ENCODE measurements at places on chromosomes 16 and 17. TPM values are rescaled to one million over a fixed set of nuclear protein-coding genes. Genes with fewer than 3 reads are reported as not detected.

The MMP25 gene
- 19.8 TPM for total RNA-seq

DNA sequence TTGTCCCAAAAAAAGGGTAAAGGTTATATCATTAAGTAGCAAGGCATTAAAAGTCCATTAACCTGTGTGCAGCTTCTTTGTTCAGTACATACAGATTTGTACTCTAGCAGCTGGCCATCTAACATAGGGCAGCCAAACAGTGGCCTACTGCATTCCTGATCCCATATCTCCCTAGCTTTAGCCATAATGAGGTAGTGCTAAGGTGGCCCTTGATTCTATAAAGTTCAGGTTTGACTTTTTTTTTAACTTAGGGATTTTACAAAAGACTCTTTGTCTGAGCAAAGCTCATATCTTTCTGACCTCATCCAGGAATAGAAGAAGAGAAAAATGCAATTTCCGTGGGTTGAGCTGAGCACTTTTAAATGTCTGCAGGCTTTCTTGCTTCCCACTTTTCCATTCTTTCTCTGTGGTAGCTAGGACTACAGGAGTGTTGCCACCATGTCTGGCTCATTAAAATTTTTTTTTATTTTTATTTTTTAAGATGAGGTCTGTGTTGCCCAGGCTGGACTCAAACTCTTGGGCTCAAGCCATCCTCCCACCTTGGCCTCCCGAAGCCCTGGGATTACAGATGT, 19.5 kb upstream of the CDC6 start:
- no peaks in the 10 kb centered on the region for H3K27me3 ChIP-seq
- H3K4me1 ChIP-seq: no peaks in the 10 kb centered on the region
- no peak overlapping the region for H3K4me3 ChIP-seq
- peaks cover 22% of the 10 kb centered on the region for H3K36me3 ChIP-seq

- no peak for DNase-seq
- no peak overlapping the region for H3K4me3 ChIP-seq
- H3K4me1 ChIP-seq: no peaks in the 10 kb centered on the region
- no peaks in the 10 kb centered on the region for H3K36me3 ChIP-seq
- no peaks in the 10 kb centered on the region for H3K27me3 ChIP-seq
- no peak overlapping the region for H3K27ac ChIP-seq
These were observed 11.8 kb downstream of the CNGB1 start for GRCh38 chr16:57959121-57959520.

The PIK3R5 gene
- 77.6 TPM for total RNA-seq

DNA sequence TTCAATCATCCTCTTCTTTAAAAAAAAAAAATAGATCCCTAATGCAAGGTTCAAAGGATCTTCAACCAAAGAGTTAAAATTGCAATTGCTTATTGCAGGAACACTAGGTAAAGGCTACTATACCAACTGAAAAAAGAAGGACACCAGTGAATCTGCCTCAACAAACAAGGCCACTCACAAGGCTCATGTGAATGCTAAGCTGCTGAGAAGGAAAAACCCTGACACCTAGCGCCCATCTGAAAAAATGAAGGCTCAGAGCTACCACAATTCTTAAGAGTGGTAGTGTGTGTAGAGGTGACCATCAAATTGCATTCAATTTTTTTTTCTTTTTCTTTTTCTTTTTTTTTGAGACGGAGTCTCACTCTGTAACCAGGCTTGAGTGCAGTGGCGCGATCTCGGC, 201.6 kb upstream of the C17orf78 start:
- H3K27ac ChIP-seq: no peak overlapping the region
- no peaks in the 10 kb centered on the region for H3K27me3 ChIP-seq
- H3K36me3 ChIP-seq: peaks cover 15% of the 10 kb centered on the region
- no peak overlapping the region for H3K4me3 ChIP-seq

DNA sequence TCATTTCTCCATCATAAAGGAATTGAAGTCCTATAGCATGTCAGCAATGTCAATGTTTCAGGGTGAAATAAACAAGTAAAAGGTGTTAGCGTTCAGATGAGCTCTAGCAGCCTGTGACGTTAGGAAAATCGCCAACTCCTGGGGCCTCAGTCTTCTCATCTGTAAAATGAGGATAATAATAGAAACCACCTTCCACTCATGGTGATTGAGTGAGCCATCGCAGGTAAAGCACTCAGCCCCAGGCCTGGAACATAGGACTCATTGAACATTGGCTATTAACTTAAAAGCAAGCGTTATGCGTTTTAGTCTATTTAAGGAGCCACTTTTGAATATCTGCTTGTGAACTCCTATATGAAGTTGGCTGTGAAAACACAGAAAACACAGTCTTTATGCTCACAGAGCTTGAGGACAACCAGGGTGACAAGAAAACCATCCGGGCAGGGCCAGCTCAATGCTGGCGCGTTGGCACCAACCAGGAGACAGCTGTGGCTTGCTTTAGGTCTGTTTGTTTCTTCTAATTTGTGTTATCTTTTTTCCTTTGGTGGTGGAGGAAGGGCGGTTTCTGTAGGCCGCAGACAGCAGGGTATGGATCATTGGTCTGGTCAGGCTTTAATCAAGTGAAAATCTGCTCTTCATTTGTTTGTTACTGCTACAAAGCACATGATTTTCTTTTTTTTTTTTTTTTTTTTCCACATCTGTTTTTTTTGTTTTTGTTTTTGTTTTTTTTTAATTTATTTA, 35.7 kb upstream of the MED9 start:
- no peaks in the 10 kb centered on the region for H3K27me3 ChIP-seq
- no peak overlapping the region for H3K4me3 ChIP-seq
- H3K4me1 ChIP-seq: peaks cover 6% of the 10 kb centered on the region
- no peaks in the 10 kb centered on the region for H3K36me3 ChIP-seq

The NPIPA8 gene
- 55.3 TPM for total RNA-seq

GRCh38 chr17:81294512-81295030, 536 bp downstream of the SLC38A10 start:
- peaks cover 12% of the 10 kb centered on the region for H3K36me3 ChIP-seq
- peak; percentile 21 for DNase-seq
- H3K4me1 ChIP-seq: peaks cover 50% of the 10 kb centered on the region
- H3K27ac ChIP-seq: peak overlapping the region; percentile 83

- peaks cover 38% of the 10 kb centered on the region for H3K4me1 ChIP-seq
- no peak for DNase-seq
- peaks cover 15% of the 10 kb centered on the region for H3K27me3 ChIP-seq
- H3K4me3 ChIP-seq: no peak overlapping the region
- no peaks in the 10 kb centered on the region for H3K36me3 ChIP-seq
- H3K27ac ChIP-seq: no peak overlapping the region
These were observed 58.6 kb upstream of the TOB1 start for GRCh38 chr17:50924800-50925199.

The CES3 gene
- total RNA-seq: 6.4 TPM

GRCh38 chr17:2849327-2849670, 53.1 kb downstream of the RAP1GAP2 start:
- no peaks in the 10 kb centered on the region for H3K36me3 ChIP-seq
- H3K4me1 ChIP-seq: peaks cover 17% of the 10 kb centered on the region
- DNase-seq: no peak
- no peak overlapping the region for H3K4me3 ChIP-seq

GRCh38 chr17:41773190-41773588, 13.3 kb downstream of the JUP start:
- H3K36me3 ChIP-seq: no peaks in the 10 kb centered on the region
- H3K4me3 ChIP-seq: no peak overlapping the region
- H3K27ac ChIP-seq: no peak overlapping the region
- H3K27me3 ChIP-seq: no peaks in the 10 kb centered on the region

DNA sequence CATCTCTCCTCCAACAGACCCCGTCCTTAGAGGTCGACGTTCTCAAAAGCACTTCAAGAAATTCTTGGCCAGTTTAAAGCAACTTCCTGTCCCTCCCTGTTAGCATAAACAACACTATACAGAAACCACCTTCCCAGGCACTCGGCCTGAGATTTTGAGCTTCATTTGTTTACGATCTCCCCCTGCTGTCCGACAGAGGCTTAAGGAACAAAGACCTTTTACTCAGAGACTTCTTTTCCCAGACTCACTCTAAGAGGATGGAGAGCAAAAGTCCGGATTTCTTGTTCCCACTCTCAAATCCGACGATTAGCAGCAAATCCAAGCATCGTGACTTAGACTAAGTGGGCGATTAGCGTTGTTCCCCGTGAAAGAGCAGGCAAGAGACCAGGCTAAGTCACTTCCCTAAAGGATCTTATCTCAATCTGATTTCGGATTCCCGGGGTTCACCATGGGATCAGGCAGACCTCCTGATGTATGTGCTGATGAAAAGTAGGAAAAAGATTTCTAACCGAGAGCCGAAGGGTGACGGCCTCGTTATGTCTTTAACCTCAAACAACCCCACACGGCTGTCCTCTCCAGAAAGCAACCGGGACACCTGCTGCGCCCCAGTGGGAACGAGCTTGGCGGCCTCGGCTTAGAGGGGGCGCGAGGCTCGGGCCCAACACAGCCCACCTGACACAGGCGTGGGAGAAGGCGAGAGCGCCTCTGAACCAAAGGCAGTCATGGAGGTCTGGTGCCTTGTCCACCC, 598 bp downstream of the INPP5K start:
- peak overlapping the region; percentile 90 for H3K4me3 ChIP-seq
- H3K4me1 ChIP-seq: peaks cover 30% of the 10 kb centered on the region
- H3K36me3 ChIP-seq: peaks cover 22% of the 10 kb centered on the region
- H3K27ac ChIP-seq: peak overlapping the region; percentile 95

The MSLN gene
- total RNA-seq: not detected

GRCh38 chr17:82178499-82179261, 34.0 kb downstream of the CCDC57 start:
- no peak overlapping the region for H3K4me3 ChIP-seq
- DNase-seq: no peak
- H3K27ac ChIP-seq: no peak overlapping the region
- no peaks in the 10 kb centered on the region for H3K4me1 ChIP-seq
- H3K27me3 ChIP-seq: no peaks in the 10 kb centered on the region
- H3K36me3 ChIP-seq: peaks cover 8% of the 10 kb centered on the region

The UTS2R gene
- not detected for total RNA-seq

The ACSM2A gene
- not detected for total RNA-seq

DNA sequence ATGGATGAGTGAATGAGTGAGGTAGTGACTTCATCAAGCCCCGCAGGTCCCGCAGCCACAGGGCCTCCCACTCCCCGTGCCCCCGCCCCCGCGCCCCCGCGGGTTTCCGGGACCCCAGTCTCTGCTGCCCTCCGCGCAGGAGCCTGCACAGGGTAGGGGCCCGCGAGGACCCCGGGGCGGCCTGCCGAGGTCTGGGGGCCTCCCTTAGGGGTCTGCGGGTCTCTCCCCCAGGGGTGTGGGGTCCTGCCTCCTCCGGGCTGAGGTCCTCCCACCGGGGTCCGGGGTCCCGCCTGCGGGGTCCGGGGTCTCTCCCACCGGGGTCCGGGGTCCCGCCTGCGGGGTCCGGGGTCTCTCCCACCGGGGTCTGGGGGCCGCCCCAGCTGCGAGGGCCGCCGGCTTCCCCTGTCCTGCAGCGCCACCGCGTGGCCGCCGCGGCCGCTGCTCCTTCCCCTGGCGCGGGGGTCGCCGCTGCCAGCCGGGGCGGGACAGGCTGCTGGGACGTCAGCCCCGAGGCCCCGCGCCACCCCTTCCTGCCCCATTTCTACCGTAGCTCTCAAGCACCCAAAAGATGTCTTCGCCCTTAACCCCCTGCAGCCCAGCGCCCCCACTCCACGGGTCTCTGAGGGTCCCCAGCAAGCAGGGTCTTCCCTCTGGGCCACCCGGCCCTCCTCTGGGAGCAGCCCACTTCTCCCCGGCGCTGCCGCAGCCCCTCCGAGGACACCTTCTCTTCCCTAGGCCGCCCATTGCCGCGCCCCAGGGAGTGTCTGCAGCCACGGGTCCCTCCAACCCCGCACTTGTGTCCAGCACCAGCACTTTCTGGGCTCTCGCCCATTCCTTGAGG, 10.4 kb upstream of the CHMP6 start:
- no peaks in the 10 kb centered on the region for H3K36me3 ChIP-seq
- peaks cover 8% of the 10 kb centered on the region for H3K4me1 ChIP-seq
- no peak overlapping the region for H3K27ac ChIP-seq
- H3K4me3 ChIP-seq: no peak overlapping the region
